Uterus (tissue), 4 donors: ENCODE measurements at places on chromosomes 7 and 10.

DNA sequence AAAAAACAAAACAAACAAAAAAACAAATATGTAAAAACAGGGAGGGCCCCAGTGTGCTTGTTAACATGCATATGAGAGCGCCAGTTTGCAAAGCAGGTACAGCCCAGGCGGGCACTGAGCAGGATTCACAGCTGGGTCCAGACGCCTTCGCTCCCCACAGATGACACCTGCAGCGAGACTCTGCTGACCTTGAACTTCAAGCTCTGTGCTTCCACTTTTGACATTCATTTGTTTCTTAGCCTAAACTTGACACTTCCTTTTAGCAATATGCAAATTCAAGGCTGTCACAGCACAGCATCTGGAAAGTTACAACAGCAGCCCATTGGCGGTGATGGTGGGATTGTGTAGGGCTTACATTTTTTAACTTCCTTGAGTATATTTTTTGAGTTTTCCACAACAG lies 88.8 kb upstream of the TNS3 start:
- no peak overlapping the region for H3K27ac ChIP-seq
- H3K4me3 ChIP-seq: no peak overlapping the region
- H3K36me3 ChIP-seq: no peaks in the 10 kb centered on the region
- no peak for DNase-seq

DNA sequence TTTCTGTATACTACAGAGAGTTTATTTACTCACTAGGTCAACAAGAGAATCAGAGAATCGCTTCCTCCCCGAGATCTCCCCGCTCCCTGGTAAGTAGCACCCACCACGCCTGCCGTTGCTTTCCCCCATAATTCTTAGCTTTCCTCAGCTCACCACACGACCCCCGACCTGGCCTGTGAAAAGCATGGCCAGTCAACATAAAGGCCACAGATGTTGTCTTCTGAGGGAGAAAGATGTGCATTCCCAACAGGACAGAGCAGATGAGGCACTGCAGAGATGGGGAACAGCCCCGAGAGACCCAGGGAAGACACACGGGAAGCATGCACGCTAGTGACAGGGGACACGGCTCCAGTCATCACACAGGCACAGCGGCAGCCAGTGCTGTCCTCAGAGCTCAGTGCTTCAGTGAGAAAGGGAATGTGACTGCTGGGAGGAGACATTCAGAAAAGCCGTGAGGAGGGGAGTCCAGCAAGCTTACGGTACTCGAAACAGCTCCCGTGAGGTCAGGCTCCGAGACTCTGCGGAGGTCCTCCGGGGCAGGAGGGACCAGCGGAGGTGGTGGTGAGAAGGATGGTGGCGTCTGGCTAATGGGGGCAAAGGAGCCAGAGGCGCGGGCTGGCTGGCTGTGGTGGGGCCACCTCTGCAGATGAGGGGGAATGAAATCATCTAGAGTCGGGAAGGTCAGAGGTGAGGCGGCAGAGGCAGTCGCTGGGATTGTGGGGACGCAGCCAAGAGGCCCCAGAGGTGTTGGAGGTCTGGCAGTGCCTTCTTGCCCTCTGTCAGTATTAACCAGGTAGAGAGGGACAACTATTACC lies 123.4 kb upstream of the PDLIM1 start:
- no peak for DNase-seq
- no peaks in the 10 kb centered on the region for H3K27me3 ChIP-seq
- peak overlapping the region; percentile 3 for H3K4me3 ChIP-seq
- peak overlapping the region; percentile 93 for H3K27ac ChIP-seq
- no peaks in the 10 kb centered on the region for H3K36me3 ChIP-seq

GRCh38 chr10:117492504-117492903 lies 50.0 kb upstream of the EMX2 start:
- no peak overlapping the region for H3K27ac ChIP-seq
- H3K4me1 ChIP-seq: no peaks in the 10 kb centered on the region
- H3K36me3 ChIP-seq: no peaks in the 10 kb centered on the region
- DNase-seq: no peak

- no peak overlapping the region for H3K27ac ChIP-seq
- H3K4me1 ChIP-seq: no peaks in the 10 kb centered on the region
- H3K4me3 ChIP-seq: no peak overlapping the region
- H3K27me3 ChIP-seq: no peaks in the 10 kb centered on the region
- no peak for DNase-seq
Observed at GRCh38 chr10:52318822-52319464, 4.9 kb downstream of the DKK1 start.

- H3K36me3 ChIP-seq: no peaks in the 10 kb centered on the region
- H3K4me1 ChIP-seq: no peaks in the 10 kb centered on the region
- DNase-seq: no peak
- no peak overlapping the region for H3K27ac ChIP-seq
- H3K27me3 ChIP-seq: no peaks in the 10 kb centered on the region
Observed at GRCh38 chr7:77664715-77665114, 31.5 kb upstream of the RSBN1L start.

GRCh38 chr10:44437840-44438511 lies 53.1 kb upstream of the CXCL12 start:
- no peak for DNase-seq
- no peak overlapping the region for H3K4me3 ChIP-seq
- H3K27me3 ChIP-seq: no peaks in the 10 kb centered on the region

DNA sequence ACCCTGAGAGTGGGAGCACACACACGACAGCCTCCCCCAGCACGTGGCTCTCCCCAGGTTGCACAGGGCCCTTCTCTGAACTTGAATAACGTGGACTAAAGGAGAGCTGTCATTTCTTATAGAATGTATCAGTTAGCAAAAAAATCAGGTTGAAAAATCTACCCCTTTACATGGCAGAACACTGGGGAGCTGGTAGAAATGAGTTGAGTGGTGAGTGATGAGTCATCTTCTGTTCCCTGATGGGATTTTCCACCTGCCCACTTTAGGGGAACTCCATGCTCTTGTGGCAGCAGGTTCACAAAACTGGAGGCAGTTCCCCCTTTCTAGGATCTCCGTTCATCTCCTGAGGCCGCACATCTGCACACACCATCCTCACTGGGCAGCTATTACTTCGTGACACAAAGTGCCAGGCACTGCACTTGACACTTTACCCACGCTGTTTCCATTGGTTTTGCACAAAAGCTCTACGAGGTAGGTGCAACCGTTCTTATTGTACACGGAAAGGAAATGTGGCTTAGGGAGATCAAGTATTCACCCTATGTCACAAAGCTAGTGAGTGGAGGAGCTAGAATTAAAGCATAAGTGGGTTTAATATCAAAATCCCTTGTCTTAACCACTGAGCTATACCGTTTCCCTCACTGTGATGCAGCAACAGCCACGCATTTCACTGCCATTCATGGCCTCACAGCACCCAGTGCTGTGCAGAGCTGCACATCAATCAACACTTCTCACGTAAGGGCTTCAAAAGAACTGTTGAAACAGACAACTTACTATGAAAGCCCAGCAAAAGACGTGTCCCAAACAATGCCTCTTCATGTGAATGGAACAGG lies 80.2 kb downstream of the RNF216 start:
- H3K36me3 ChIP-seq: no peaks in the 10 kb centered on the region
- H3K27ac ChIP-seq: no peak overlapping the region
- H3K4me1 ChIP-seq: peaks cover 13% of the 10 kb centered on the region
- H3K4me3 ChIP-seq: no peak overlapping the region
- no peak for DNase-seq

DNA sequence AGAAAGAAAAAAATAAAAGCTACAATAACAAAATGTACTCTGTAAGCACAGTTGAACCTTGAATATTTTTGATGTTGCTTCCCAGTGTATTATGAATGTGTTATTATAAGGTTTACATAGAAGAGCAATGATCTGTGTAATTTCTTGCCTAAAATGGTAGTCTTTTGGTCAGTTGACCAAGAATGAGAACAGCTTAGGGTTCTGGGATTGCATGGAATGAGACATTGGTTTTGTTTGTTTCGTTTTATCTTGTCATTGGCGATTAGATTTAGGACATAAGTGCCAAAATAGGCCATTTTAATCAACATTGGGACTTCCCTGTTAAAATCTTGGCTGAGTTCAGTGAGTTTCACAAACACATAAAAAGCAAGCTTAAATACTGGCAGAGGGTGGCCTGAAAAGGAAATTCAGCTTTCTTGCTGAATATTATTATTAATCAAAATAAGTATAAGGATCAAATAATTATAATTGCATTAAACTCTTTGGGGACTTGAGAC lies 49.1 kb upstream of the GLCCI1 start:
- H3K27ac ChIP-seq: no peak overlapping the region
- DNase-seq: no peak

GRCh38 chr10:71372882-71373495 lies 23.7 kb upstream of the CDH23 start:
- no peaks in the 10 kb centered on the region for H3K27me3 ChIP-seq
- no peaks in the 10 kb centered on the region for H3K4me1 ChIP-seq
- H3K27ac ChIP-seq: no peak overlapping the region
- DNase-seq: no peak
- H3K4me3 ChIP-seq: no peak overlapping the region
- H3K36me3 ChIP-seq: no peaks in the 10 kb centered on the region

GRCh38 chr7:84412161-84412969 lies 217.8 kb upstream of the SEMA3A start:
- no peak overlapping the region for H3K27ac ChIP-seq
- H3K36me3 ChIP-seq: no peaks in the 10 kb centered on the region
- no peak for DNase-seq
- no peaks in the 10 kb centered on the region for H3K27me3 ChIP-seq
- no peak overlapping the region for H3K4me3 ChIP-seq

GRCh38 chr7:43141091-43141490 lies 28.6 kb downstream of the HECW1 start:
- no peak overlapping the region for H3K4me3 ChIP-seq
- H3K27ac ChIP-seq: no peak overlapping the region
- no peaks in the 10 kb centered on the region for H3K36me3 ChIP-seq
- H3K4me1 ChIP-seq: no peaks in the 10 kb centered on the region

DNA sequence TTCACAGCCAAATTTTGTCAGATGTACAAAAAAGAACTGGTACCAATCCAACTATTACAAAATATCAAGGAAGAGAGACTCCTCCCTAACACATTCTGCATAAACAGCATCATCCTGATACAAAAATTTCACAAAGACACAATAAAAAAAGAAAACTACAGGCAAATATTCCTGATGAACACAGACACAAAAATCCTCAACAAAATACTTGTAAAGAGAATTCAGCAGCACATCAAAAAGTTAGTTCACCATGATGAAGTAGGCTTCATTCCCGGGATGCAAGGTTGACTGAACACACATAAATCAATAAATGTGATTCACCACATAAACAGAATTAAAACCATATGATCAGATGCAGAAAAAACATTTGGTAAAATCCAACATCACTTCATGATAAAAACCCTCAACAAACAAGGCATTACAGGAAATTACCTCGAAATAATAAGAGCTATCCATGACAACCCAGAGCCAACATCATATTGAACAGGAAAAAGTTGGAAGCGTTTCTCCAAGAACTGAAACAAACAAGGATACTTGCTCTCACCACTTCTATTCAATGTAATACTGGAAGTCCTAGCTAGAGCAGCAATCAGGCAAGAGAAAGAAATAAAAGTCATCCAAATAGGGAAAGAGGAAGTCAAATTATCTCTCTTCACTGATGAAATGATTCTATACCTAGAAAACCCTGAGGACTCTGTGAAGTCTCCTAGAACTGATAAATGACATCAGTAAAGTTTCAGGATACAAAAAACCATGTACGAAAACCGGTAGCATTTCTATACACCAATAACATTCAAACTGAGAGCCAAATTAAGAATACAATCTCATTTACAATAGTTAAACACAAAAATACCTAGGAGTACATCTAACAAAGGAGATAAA lies 223.1 kb downstream of the REEP3 start:
- no peaks in the 10 kb centered on the region for H3K27me3 ChIP-seq
- peak overlapping the region; percentile 63 for H3K27ac ChIP-seq
- DNase-seq: no peak
- no peaks in the 10 kb centered on the region for H3K4me1 ChIP-seq
- no peak overlapping the region for H3K4me3 ChIP-seq

DNA sequence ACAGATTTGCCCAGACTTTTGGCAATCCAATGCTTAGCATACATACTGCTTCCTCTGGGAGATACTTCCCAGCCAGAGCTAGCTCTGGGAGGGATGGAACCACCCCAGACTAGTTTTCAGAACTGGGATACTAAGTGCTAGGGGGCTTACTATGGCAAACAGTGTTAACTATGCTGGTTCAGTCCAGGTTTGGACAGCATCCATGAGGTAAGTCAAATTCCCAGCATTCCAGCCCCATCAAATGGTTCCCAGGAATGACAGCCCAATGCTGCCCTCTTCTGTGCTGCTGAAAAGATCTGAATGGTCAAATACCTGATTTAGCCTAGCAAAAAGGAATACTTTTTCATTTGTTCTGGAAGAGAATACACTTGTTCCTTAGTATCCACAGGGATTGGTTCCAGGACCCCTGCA lies 141.7 kb upstream of the CCDC6 start:
- H3K4me3 ChIP-seq: no peak overlapping the region
- H3K36me3 ChIP-seq: no peaks in the 10 kb centered on the region
- no peak for DNase-seq
- no peak overlapping the region for H3K27ac ChIP-seq
- no peaks in the 10 kb centered on the region for H3K27me3 ChIP-seq

GRCh38 chr7:139034855-139035585 lies 822 bp downstream of the ZC3HAV1L start:
- no peaks in the 10 kb centered on the region for H3K4me1 ChIP-seq
- peak overlapping the region; percentile 84 for H3K27ac ChIP-seq
- DNase-seq: peak; percentile 26
- H3K4me3 ChIP-seq: peak overlapping the region; percentile 87

DNA sequence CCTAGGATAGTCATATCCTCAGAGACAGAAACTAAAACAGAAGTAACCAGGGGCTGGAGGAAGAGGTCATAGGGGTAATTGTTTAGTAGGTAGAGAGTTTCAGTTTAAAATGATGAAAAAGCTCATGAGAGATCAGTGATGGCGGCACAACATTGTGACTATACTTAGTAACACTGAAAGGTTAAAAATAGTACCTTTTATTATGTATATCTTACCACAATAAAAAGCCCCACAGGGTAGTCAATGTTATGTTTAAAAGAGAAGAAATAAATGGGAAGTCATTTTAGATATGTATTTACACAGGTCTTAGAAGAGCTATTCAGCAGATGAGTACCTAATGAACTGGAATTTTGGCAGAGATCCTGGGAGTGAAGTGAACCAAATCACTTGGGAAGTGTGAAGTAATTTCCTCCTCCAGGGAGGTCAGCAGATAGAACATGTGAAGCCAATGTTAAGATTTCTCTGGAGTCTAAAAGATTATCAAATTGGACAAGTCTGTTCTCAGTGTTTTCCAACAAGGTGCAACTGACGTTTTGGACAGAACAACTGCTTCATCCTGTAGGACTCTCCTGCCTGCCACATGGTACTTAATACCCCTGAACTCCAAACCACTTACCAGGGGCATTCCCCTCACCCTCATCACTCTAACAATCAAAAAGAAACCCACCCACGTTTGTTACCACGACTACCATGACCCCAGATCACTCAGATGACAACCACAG lies 6.4 kb downstream of the CDCA7L start:
- no peaks in the 10 kb centered on the region for H3K27me3 ChIP-seq
- no peak overlapping the region for H3K27ac ChIP-seq
- H3K36me3 ChIP-seq: no peaks in the 10 kb centered on the region
- H3K4me1 ChIP-seq: no peaks in the 10 kb centered on the region

- no peaks in the 10 kb centered on the region for H3K27me3 ChIP-seq
- H3K36me3 ChIP-seq: no peaks in the 10 kb centered on the region
- no peak for DNase-seq
- no peaks in the 10 kb centered on the region for H3K4me1 ChIP-seq
- H3K27ac ChIP-seq: peak overlapping the region; percentile 35
- H3K4me3 ChIP-seq: no peak overlapping the region
Observed at GRCh38 chr10:75013007-75013406, 98.4 kb upstream of the SAMD8 start.
